A549 treated with dexamethasone at 1 μM for 4 hours (cell line): ENCODE measurements at places on chromosomes 2 and 18. TPM values are rescaled to one million over a fixed set of nuclear protein-coding genes. Genes with fewer than 3 reads are reported as not detected.

Gene LTBP1
- 24.5 to 40.3 TPM (median 34.8 TPM) in 5 replicates for total RNA-seq

Gene ACADL
- 0.06 to 0.14 TPM (median 0.07 TPM) in 3 of 5 replicates, not detected in the others for total RNA-seq

Gene ACKR3
- 7.7 to 14.4 TPM (median 12.5 TPM) in 5 replicates for total RNA-seq

Gene GKN2
- total RNA-seq, result 1.5 to 2.9 TPM (median 2.0 TPM) in 5 replicates

Gene OSBPL6
- 5.5 to 7.5 TPM (median 6.8 TPM) in 5 replicates for total RNA-seq

Gene VAMP5
- total RNA-seq, result 0.13 to 0.15 TPM (median 0.14 TPM) in 3 of 5 replicates, not detected in the others

Gene ALK
- 0.02 to 0.04 TPM in 2 of 5 replicates, not detected in the others for total RNA-seq

Gene NMUR1
- 0.02 TPM in 3 of 5 replicates, not detected in the others for total RNA-seq

Gene CCDC141
- total RNA-seq, result not detected in 5 replicates

Gene ZSWIM2
- not detected in 5 replicates for total RNA-seq

Gene UGT1A8
- total RNA-seq, result 0.06 to 0.07 TPM (median 0.06 TPM) in 3 of 5 replicates, not detected in the others

Gene KCNS3
- 1.1 to 1.5 TPM (median 1.3 TPM) in 5 replicates for total RNA-seq

Gene ABHD1
- 0.50 to 1.8 TPM (median 1.5 TPM) in 5 replicates for total RNA-seq

Gene UGT1A10
- 0.05 TPM in 1 of 5 replicates, not detected in the others for total RNA-seq

Gene REG1B
- total RNA-seq, result not detected in 5 replicates

Gene PCBP1
- 339 to 436 TPM (median 419 TPM) in 5 replicates for total RNA-seq

Gene CFAP65
- 0.21 to 0.27 TPM (median 0.22 TPM) in 5 replicates for total RNA-seq

Gene KLHL41
- total RNA-seq, result 0.11 to 0.21 TPM (median 0.16 TPM) in 5 replicates

Gene PRKAG3
- 0.04 TPM in 1 of 5 replicates, not detected in the others for total RNA-seq

Gene LIMS3
- not detected in 5 replicates for total RNA-seq

Gene MRO
- 0.05 to 0.15 TPM (median 0.12 TPM) in 5 replicates for total RNA-seq

Gene RAD51AP2
- not detected in 5 replicates for total RNA-seq

Gene COLEC12
- 0.02 to 0.06 TPM (median 0.03 TPM) in 5 replicates for total RNA-seq

Gene KCNE4
- 0.32 to 0.90 TPM (median 0.46 TPM) in 5 replicates for total RNA-seq

Gene FBXO15
- total RNA-seq, result 0.61 to 0.91 TPM (median 0.73 TPM) in 5 replicates

Gene ACVR1C
- 0.01 to 0.05 TPM (median 0.05 TPM) in 3 of 5 replicates, not detected in the others for total RNA-seq

Gene STAT4
- 3.9 to 5.7 TPM (median 4.8 TPM) in 5 replicates for total RNA-seq

Gene ERMN
- not detected in 5 replicates for total RNA-seq

Gene OTX1
- 3.0 to 4.5 TPM (median 4.3 TPM) in 5 replicates for total RNA-seq
